ENCODE measurements at places on chromosomes 2 and 18.

- no peak for DNase-seq
These were observed 12.5 kb upstream of the HOXD1 start for GRCh38 chr2:176175709-176176607.

- no peak for DNase-seq
These were observed 58.7 kb upstream of the ACTR3 start for GRCh38 chr2:113831161-113831560.

GRCh38 chr2:79453918-79454317 lies 58.9 kb upstream of the CTNNA2 start:
- DNase-seq, result no peak

DNA sequence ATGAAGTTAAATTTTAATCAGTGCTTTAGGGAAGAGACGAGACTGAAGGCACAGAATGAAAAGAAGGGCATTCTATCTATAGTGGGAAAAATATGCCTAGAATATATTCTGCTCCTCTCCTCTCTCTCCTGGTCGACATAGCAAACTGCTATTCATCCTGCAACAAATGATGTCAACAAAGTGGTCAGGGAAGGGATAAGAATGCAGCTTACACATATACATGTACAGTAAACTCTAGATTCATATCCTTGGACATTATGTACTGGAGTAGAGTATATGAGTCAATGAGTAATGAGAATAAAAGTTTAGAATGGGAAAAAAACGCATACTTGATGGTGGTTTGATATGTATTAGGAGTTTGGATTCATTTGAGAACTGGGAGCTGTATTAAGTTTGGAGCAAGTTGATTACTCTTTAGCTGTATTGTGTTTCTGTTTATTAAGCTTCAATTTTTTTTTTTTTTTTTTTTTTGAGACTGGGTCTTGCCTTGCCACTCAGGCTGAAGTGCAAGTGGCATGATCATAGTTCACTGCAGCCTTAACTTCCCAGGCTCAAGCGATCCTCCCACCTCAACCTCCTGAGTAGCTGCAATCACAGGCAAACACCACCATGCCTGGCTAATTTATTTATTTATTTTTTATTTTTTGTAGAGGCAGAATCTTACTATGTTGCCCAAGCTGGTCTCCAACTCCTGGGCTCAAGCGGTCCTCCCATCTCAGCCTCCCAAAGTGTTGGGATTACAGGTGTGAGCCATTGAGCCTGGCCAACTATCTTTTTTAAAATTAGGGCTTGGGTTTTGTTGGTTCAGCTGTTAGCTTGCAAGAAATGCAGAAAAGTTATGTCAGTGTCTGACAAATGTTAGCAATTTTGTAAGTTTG lies 53.8 kb downstream of the STAT1 start:
- no peak for DNase-seq

- no peak for DNase-seq
These were observed 102.0 kb downstream of the CPO start for GRCh38 chr2:207041279-207041678.

GRCh38 chr2:143840194-143840593 lies 679.7 kb downstream of the ZEB2 start:
- DNase-seq, result no peak

- DNase-seq, result no peak
These were observed 68.5 kb downstream of the ETAA1 start for GRCh38 chr2:67465623-67466022.

GRCh38 chr2:131043199-131044074 lies 49.8 kb downstream of the FAM168B start:
- DNase-seq, result no peak

DNA sequence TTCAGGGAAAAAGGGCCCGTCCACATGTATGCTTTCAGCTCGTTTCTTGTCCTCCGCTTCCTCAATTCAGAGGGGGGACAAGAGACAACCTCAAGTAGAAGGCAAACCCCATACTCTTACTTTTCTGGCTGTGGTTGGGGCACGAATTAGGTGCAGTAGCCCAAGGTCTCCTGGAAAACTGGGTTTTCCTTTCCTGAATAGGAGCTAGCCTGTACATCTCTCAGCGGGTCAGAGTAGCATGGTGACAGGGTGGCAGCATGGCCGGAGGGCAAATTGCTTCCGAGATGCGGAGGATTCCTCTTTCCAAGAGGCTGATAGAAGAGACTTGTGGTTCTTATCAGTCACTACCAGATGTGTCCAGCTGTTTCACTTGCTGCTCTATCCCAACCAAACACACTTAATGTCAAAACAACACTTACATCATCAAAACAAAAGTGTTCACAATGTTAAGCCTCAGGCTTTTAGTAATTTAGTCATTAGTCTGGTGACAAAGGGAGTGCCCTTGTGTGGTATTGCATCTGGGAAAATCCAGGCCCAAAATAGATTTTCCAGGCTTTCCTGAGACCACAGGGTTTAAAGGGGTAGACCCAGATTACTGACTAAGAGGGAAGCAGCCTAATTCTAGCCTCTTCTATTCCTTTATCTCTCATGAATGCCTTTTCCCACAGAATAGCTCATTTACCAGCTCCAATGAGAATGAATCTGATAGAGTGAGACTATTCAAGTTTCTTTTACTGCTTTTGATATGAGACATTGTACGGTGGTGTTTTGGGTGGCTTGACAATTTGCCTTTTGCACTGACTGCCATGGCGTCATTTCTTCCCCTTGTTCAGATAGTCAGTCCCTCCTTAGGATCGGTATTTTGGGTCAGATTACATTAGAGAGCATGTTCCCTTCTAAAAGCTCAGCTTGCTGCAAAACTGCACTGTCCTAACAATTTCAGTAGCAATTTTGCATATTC lies 162.0 kb downstream of the LTBP1 start:
- DNase-seq, result no peak

Measured in stimulated activated CD8-positive, alpha-beta memory T cell treated with anti-CD3 and anti-CD28 coated beads, Interleukin-2, amount 100 ng/mL, for 1 hour (primary cell).